ENCODE measurements at places on chromosomes 7 and 10.

DNA sequence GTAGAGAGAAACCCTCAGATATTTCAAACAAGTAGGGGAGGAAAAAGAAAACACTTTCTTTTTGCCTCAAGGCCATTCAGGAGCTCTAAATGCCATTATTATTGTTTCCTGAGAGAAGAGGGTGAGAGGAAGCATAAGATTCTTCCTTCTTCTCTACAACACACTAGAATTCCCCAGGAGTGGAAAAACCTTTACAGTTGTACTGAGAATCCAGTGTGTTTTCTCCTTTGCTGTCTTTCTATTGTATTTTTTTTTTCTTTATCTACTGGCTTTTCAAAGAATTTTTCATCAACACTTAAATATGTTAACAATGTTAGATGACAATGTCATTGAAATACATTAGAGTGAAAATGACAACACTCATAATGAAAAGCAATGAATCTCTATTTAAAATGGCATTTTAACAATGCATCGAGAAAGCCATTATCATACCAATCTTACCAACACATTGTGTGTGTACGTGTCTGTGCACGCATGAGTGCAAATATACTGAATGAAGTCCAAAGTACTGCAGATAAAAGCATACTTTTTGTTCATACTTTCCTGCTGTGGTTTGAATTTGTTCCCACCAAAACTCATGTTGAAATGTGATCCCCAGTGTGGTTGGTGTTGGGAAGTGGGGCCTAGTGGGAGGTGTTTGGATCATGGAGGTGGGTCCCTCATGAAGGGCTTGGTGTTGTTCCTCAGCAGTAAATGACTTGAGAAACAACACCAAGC, 24.2 kb upstream of the MACC1 start:
- peak; percentile 99 for DNase-seq

- DNase-seq = no peak
Measured at GRCh38 chr7:127348247-127348631, 44.3 kb downstream of the ZNF800 start.

DNA sequence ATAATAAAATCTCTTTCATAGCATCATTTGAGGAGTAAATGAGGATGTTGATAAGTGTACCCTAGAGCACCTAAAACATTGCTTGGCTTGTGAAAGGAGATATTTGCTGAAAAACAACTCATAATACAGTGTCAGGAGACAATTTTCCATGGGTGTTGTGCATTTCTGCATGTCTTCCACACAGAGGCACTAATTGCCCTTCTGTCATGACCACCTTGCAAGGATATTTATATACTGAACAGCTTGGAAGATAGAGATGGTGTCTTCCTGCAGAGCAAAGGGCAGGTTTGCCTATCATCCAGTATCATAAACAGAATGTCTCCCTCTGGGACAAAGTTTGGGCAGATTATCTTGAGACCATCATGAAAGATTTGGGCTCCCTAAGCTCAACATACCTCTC, 495.2 kb upstream of the LRRN3 start:
- no peak for DNase-seq

GRCh38 chr7:6705959-6706665, 635 bp downstream of the ZNF12 start:
- DNase-seq = peak; percentile 26

DNA sequence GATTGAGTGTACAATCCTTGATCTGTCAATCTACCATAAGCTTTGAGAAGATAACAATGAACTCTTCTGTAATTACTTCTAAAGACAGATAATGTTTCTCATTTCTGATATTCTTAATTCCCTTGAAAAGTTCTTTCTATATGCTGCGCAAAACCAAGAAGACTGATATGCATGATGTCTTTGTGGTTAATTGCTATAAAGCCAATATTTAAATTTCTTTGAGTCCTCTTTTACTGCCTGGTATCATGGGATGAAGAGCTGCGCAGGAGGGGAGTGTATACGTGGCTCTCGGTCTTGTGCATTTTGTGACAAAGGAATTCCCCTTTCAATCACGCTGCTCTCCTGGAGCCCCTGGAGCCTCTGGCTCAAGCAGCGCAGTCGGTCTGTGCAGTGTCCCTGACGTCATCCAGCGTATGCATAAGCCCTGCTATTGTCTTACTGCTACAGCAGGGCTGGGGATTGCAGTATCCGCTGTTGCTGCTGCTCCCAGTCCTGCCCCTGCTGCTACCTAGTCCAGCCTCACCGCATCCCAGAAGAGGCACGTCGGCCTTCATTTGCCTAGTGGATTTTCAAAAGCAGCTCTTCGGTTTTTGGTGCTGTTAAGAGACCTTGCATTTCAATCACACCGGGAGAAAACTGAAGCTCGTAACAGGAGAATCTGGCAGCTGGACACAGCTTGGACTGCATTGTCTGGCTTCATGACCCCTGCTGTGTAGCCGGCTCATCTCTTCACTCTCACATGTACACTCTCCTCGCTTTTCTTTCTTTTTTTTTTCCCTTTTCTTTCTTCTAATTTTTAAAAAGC, 66.7 kb downstream of the ST7 start:
- DNase-seq = peak; percentile 90

GRCh38 chr7:103447073-103447960, 1.3 kb upstream of the SLC26A5 start:
- DNase-seq = peak; percentile 20

DNA sequence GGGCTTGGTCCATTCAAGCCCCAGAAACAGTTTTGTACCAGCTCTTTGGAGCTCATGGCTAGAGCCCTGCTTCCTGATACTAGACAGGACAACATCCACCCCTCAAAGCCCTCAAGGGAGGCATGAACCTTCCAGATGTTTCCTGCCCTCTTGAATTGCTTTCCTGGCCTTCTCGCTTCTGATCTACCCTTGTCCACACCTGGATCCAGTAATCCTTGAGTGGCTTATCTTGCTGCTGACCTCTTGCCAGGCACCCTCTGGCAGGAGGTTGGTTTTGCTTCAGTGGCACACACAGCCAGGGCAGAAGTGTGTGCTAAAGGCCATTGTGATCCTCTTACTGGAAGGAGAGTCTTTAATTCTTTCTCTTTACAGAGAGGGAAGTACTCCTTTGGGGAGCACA, 495.8 kb downstream of the PLXNA4 start:
- DNase-seq = no peak

- DNase-seq = no peak
Measured at GRCh38 chr7:68511281-68511680, 1087.0 kb upstream of the AUTS2 start.

- DNase-seq = no peak
Measured at GRCh38 chr10:3111621-3112163, 44.3 kb downstream of the PFKP start.

GRCh38 chr10:105154736-105155135, 513.6 kb downstream of the SORCS3 start:
- DNase-seq = no peak

- DNase-seq = no peak
Measured at GRCh38 chr7:27248427-27248806, 5.8 kb downstream of the EVX1 start.

GRCh38 chr10:28300027-28300426, 2.8 kb downstream of the MPP7 start:
- DNase-seq = no peak

DNA sequence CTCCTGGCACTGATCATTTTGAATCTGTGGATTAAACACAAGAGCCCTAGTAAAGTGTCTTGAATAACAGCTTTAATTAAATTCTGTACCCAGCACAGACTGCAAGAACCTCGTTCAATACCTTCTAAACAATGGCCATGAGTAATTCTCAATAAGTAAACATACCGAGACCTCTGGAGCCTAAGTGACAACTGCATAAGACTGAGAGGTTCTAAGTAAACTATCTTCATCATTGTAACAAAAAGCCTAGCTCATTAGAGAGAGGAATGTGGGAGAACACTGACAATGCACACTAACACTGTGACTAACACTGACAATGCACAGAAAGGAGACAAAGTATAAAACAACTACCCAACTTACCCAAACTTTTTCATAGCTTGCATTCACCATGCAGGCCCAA, 117.4 kb downstream of the ELAPOR2 start:
- no peak for DNase-seq

- DNase-seq = peak; percentile 72
Measured at GRCh38 chr10:104580774-104581675, 60.1 kb upstream of the SORCS3 start.

GRCh38 chr7:90194911-90195809, 16.4 kb upstream of the STEAP2 start:
- DNase-seq = no peak

DNA sequence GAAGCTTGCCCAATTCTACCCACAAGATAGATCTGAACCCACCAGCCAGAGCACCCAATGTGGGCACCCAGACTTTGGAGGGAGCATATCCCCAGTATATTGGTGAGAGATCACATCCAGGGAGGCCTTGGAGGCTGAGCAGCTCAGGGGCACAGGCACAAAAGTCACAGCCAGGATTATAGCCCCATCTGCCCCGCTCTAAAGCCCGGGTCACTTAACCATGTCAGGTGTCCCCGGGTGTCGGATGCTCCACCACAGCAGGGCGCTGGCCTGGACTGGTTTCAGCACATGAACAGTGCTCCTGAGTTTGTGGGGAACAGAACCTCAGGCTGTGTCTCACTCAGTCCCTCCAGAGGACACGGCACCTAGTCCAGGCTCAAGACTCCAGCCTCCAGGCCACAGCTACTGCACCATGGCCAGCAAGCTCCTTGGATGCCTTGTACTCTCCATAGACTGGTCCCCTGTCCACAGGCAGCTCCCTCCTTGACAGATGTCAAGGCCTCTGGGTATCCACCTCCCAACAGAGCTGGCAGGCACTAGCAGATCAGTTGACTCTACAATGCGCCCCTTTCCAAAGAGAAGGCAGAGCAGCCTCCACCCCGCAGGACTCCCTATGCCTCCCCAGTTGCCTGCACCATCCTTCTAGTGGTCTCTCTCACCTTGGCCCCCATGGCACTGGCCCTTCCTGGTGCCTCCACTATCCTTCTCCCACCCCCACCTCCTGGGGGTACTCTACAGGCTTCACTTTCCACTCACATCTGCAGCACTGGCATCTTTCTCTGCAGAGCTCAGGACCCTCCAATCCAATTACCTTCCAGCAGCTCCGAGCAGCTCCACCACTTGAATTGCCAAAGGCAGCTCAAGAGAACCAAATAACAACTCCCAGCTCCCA, 306.0 kb downstream of the GRID1 start:
- DNase-seq = no peak

GRCh38 chr10:69439350-69439739, 11.9 kb upstream of the TSPAN15 start:
- no peak for DNase-seq

GRCh38 chr10:79243181-79244067, 103.8 kb upstream of the PPIF start:
- DNase-seq = peak; percentile 58

DNA sequence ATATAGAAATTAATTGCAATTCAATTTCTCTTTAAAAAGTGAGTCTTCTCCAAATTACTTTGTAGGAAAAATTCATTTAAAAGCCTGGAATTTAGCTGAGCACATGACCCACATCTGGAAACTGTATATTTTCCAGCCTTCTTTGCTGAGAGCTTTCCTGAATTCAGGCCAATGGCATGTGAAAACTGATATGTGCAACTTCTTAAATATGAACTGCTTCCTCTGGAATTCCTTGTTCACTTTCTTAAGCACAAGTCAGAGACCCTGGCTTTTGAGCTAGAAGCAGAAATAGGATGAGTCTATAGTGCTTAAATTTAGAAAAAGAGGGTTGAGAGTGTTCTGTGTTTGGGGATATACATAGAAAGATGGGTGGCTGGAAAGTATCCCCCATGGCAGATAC, 365.1 kb upstream of the MTPN start:
- DNase-seq = peak; percentile 0

GRCh38 chr7:66837007-66837406, 84.0 kb upstream of the TMEM248 start:
- peak; percentile 30 for DNase-seq

- no peak for DNase-seq
Measured at GRCh38 chr7:44380189-44380830, 54.9 kb upstream of the CAMK2B start.

DNA sequence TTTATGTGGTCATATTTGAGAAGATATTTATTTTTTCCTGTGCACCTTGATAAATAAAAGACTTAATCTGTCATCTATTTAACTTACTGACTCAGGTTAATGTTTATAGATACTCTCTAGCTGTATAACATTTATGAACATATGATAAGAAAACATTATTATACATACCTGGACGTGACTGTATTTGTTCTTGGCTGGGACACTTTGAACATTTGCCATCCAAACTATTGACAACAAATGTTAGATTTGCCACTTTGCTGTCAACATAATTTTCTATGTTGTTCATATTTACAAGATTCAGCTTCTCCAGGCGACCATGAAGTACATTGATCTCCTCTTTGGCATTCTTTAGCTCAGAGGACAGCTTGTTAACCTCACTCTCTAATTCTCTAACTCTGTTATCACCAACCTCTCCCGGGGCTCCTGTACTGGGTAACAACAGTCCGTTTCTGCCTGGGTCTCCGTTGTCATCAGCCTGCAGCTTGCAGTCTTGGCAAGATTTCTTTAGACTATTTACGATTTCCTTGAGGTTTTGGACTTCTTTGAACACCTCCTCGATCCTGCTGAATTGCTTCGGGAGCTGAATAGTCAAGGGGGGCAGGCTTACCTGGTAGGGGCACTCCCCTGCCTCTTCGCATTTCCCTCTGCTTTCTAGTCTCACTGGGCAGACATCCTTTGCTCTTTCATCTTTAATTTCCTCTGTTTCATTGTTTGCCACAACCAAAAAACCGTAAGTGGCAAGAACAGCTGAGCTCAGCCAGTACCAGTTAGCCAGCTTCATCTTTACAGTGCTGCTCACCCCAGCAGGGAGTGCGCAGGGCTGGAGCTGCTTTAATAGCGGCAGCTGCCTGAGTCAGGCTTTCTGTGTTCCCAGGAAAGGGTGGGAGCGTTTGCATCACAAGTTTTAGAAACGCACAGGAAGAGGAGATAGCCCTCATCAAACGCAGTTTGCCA, at the start of gene FGL2:
Gene FGL2, minus strand, starts transcription at position 807 of the 954 bp plus-strand sequence. Its CDS starts 26 bp downstream, at position 781.
- DNase-seq = peak; percentile 38

GRCh38 chr7:91408388-91409154, 144.3 kb downstream of the FZD1 start:
- peak; percentile 34 for DNase-seq

DNA sequence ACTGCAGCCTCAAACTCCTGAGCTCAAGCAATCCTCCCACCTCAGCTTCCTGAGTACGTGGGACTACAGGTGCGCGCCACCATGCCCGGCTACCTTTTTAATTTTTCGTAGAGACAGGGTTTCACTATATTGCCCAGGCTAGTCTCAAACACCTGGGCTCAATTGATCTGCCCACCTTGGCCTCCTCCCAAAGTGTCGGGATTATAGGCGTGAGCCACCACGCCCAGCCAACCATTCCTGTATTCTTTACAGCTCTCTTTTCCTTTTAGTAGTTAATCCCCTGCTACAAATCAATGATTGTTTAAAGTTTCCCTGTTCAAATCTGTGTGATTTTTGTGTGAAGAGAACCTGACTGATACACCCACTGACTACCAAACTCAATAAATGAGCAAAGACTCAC, 75.4 kb upstream of the SVIL start:
- no peak for DNase-seq

GRCh38 chr10:71623098-71623985, 96.2 kb downstream of the C10orf105 start:
- DNase-seq = peak; percentile 36

DNA sequence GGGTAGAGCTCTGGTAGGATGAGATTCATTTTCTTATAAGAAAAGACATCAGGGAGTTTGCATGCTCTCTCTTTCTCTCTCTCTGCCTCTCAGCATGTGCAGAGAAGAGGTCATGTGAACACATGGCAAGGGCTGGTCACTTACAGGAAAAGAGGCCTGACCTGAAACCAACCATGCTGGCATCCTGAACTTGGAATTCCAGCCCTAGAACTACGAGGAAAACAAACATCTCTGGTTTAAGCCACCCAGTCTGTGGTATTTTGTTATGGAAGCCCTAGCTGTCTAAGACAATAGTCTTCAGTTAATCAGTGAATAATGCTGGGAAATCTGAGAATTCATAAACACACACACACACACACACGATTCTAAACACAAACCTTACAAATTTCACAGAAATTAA, 1104.2 kb upstream of the LRRN3 start:
- DNase-seq = no peak

Data from fibroblast of skin of right biceps (primary cell).